Osteocyte (in vitro differentiated cells): ENCODE measurements at places on chromosomes 11 and 22.

DNA sequence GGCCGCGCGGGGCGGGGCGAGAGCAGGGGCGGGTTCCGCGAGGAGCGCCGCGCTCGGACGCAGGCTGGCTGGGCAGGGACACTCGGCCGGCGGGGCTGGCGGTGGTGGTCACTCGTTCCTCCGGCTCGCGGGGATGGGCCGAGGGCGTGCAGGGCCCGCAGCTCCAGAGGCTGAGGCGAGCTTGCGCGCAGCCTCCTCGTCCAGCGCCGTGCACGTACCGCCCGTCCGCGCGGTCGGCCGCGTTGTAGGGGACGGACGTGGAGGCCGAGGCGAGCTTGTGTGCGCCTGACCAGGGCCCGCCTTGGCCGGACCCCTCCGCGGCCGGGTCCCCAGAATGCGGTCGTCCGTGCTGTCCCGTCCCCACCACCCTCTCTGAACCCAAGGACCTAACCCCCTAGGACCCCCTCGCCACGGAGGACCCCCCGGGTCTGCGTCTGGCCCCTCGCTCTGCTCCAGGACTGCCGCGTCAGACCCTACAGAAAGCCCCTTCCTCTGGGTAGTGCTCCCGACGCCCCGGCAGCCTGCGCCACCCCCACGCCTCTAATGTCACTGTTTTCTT, 569 bp upstream of the YPEL1 start:
- no peak for DNase-seq

DNA sequence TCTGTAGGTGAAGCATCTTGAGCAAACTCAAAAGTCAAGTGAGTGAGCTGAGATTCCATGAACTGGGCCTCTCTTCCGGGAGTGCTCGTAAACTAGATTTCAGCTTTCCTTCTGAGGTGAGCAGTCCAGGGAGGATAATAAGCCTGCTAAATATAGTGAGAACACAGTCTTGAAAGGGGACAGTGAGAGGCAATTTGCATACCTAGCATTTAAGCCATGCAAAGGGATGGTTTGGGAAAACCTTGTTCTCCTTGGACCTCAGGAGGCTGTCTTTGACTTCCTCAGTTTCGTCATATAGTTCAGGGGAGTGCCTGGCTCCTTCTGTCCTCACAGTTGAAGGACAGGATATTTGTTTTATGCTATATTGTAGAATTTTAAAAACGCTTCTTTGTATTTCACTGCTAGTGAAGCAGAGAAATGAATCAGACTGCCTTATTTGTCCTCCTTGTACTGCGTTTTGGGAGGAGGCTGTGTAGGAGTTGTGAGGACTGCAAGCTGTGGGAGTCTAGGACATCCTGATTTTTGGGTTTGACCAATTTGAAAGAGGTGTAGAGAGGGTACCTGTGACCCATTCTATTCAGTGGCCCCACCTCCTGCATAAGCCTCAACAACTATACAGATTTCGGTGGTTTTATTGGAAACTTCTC, 11.0 kb upstream of the SORL1-AS1 start:
- no peak for DNase-seq

DNA sequence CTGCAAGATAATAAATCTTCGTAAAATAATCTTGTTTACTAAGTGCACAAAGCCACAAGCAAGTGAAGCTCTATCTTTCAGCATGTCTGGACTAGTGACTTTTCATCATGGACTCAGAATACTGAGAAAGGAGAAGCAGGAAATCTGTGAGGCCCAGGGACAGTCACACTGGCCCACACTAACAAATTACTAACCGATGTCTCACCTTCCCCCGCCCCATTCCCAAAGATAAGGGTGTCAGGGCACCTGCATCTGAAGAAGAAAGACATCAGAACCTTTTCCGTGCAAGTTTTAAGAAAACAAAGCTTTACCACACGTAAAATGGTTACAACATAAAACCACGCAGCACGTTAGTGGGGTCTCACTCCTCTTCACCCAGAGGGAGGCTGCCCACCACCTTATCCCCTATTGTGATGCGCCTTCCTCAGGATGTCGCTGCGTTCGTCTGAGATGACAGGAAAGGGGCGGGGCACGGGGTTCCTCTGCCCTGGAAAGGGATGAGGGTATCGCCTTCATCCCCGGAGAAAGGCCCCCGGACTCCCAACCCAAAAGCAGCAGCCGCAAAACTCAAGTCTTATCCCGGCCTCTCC, 616 bp downstream of the BTBD10 start:
- no peak for DNase-seq

- DNase-seq = no peak
These were observed 107.6 kb downstream of the RBFOX2 start for GRCh38 chr22:35921044-35921443.

GRCh38 chr22:40071720-40072119, 77.0 kb downstream of the FAM83F start:
- DNase-seq = no peak

GRCh38 chr11:119029340-119030028, 1.2 kb downstream of the SLC37A4 start:
- DNase-seq = no peak

- no peak for DNase-seq
These were observed 25.5 kb upstream of the CD82 start for GRCh38 chr11:44539971-44540370.

GRCh38 chr11:69540118-69541000, 58.9 kb downstream of the LINC01488 start:
- no peak for DNase-seq

DNA sequence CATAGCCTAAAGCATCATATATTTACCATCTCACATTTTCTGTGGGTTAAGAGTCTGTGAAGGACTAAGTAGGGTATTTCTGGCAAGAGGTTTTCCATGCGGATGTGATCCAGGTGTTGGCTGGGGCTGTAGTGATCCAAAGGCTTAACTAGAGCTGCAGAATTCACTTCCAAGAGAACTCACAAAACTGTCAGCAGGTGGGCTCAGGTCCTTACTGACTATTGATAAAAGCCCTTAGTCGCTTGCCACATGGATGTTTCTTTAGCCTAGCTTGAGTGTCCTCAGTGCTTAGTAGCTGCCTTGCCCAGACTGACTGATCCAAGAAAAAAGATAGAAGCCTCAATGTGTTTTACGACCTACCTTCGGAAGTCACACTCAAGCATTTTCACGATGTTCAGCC, 250.8 kb downstream of the CNTN5 start:
- no peak for DNase-seq

- no peak for DNase-seq
These were observed 19.2 kb downstream of the STK33 start for GRCh38 chr11:8574798-8575197.

- no peak for DNase-seq
These were observed 12.4 kb upstream of the DSCAML1 start for GRCh38 chr11:117809236-117810055.

- no peak for DNase-seq
These were observed 517 bp downstream of the HIRA start for GRCh38 chr22:19430890-19431541.

DNA sequence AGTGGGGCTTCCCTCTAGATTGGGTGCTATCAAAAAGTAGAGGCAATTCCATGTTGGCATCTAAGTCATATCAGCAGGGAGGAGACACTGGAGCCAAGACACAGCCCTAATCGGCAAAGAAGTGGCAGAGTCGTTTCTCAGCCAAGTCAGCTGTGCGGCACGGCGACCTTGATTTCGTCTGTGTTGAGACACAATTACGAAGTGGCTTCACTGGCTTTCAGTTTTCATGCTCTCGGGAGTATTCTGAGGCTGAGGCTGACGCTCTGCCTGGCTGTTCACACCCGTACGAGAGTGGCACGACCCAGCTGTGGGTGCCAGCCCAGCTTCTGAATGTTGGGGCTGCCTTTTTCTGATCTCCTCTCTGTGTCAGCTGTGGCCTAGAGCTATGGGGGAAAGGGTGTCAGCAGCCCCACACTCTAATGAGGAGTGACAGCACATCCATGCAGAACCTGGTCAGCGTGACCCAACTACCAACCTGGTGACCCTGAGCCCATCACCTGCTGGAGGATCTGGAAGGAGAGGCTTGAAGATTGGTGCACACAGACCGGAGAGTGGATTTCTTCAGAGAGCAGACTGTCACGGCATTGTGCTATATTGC, 105.7 kb upstream of the TMEM45B start:
- peak; percentile 78 for DNase-seq

DNA sequence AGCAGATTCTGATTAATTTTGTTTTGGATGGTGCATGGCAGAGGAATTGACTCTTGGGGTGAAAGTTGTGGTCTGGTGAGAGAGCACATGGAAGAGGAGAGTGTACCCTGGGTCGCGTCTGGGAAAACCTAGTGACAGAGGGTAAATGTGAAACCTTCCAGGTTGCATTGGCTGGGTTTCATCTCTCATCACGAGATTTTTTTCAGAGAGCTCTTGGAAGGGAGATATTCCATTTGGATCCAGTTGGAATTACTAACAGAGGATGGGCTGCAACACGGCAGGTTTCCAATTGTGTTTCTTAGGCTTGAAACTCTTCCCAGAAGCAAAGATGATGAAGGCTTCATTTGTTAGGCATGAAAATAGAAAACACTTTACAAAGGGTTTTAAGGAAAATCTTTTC, 109.7 kb upstream of the MTMR2 start:
- DNase-seq = no peak

GRCh38 chr22:39724390-39724789, 153.8 kb downstream of the CACNA1I start:
- DNase-seq = peak; percentile 30

DNA sequence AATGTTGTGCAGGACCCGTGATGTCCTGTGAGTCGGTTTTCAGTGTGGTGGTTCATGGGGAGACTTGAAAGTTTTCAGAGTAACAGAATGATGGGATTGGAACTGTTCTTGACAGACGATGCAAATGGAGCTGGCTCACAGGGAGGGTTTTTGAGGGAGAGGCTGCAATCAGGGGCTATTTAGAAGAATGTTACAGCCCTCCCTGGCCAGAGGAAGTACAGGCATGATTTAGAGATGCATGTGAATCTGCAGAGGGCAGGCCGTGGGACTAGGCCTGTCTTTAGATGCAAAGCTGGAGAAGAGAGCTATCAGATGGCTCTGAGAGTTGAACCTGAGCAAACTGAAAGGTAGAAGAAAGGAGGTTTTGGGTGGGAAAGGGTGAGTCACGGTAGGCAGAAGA, 74.6 kb upstream of the YWHAH start:
- no peak for DNase-seq
